ENCODE measurements at places on chromosomes 12 and 14.
A peak's percentile ranks its signal among the peaks of the same experiment; 100 is the strongest.

GRCh38 chr14:75602503-75602902 lies 24.1 kb downstream of the FLVCR2 start:
- DNase-seq, result no peak

DNA sequence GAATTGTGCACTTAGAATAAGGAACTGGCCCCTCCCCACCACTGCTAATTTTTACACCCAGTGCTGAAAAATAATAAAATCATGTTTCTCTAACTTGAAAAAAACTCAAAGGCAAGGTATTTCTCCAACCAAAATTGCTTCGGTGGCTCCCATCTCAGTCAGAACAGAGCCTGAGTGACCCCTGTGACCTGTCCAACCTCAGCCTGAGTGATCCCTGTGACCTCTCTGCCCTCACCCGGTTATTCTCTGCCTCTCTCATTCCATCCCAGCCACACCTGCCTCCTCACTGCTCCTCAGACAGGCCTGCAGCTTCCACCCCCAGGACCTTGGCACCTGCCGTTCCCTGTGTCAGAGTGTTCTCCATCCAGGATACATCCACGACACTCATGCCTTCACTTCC lies 5.1 kb downstream of the SLC6A12 start:
- no peak for DNase-seq

- no peak for DNase-seq
These were observed 36.3 kb downstream of the HMGA2 start for GRCh38 chr12:65860600-65860999.

- no peak for DNase-seq
These were observed 5.2 kb upstream of the AP1G2 start for GRCh38 chr14:23572836-23573235.

DNA sequence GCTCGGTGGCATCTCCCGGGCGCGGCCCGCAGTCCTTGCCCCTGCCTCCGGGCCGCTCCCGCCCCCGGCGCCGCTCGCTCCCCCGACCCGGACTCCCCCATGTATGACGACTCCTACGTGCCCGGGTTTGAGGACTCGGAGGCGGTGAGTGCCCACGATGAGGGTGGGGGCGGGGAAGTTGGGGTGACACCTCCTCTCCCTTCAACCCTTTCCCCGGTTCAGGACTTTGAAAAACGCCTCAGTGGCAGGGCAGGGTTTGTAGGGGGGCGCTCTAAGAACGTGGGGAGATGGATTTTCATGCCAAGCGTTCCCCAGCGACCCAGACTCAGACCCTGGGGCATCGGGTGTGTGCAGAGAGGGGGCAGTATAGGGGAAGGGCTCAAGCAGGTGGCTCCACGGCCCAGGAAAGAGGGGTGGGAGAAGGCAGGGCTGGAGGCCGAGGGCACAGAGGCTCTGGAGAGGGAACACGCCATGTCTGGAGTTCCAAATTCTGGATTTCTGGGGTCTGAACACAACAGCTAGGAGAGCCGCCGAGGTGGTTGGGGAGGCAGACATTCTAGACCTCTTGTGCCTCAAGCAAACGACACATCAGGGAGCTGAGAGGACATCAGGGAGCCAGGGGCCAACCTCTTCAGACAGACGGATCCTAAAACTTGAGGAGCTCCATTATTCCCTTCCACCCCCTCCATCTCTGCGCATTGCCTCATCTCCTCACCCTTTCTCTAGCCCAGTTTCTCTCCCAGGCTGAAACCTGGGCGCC lies 715 bp downstream of the CACNB3 start:
- DNase-seq, result no peak

DNA sequence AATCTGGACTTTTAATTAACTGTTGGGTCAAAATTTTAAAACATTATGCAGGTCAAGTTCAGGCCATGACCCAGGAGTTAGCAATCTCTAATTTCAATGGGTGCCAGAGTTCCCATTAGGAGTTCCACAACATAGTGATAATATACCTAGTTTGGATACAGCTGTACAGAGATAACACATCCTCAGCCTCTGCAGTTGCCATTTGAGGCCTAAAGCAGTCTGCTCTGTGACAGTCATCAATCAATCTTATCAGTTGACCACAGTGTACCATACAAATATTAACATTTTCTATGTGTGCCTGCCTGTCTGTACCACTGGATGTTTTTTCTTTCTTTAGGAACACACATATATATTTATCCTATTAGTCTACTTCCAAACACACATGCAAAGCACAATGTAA lies 54.0 kb upstream of the BBS10 start:
- no peak for DNase-seq

DNA sequence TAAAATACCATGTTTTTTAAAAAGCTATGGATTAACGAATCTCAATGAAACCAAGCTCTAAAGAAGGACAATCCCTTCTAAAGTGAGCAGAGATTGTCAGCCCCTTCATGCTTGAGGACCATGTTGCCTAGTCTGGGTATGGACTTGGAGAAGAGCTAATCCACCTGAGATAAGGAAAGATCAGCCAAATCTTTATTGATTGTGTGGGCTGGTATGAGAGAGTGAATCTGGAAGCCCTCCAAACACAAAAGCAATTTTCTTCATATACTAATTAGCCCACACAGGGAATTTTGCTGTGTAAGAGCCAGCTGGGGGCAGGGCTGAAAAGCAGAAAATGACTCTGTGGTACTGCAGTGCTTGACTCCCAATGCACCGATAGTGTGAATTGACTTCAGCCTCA lies 47.4 kb upstream of the DICER1 start:
- no peak for DNase-seq

DNA sequence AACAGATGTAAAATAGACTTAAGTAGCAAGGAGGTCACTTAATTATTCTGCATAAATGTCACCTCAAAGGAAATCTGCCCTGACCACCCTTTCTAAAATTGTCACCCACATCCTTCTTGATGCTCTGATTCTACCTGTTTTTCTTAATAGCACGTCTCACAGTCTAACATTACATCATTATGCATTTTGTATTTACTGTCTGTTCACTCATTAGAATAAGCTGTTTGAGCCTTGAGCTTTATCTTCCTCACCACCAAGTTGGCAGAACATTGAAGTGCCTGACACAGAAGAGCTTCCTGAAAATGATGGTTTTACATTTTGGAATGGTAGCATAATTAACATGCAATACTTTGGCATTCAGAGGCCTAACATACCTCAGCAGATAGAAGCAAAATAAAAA lies 8.8 kb upstream of the TMEM117 start:
- no peak for DNase-seq

GRCh38 chr12:110658878-110659277 lies 30.0 kb downstream of the HVCN1 start:
- no peak for DNase-seq

DNA sequence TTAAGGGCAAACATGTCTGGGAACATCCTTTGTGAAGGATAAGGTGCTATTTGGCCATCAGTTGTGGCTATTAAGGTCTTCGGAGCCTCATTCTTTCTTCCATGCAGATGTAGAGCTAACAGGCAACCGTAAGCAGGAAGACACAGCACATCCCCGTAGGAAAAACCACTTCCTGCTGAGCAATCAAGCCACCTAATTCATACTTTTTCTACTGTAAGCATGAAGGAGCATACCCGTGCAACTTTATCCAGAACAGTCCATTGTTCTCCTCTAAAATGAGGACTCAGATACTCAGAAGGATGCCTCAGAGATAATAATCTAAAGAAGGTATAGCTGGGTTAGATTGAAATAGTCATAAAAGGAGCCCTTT lies 232.0 kb downstream of the PPM1H start:
- DNase-seq, result no peak

GRCh38 chr12:112759786-112760185 lies 31.8 kb upstream of the RPH3A start:
- DNase-seq, result no peak

GRCh38 chr12:114710151-114710550 lies 26.2 kb upstream of the TBX3 start:
- peak; percentile 83 for DNase-seq

DNA sequence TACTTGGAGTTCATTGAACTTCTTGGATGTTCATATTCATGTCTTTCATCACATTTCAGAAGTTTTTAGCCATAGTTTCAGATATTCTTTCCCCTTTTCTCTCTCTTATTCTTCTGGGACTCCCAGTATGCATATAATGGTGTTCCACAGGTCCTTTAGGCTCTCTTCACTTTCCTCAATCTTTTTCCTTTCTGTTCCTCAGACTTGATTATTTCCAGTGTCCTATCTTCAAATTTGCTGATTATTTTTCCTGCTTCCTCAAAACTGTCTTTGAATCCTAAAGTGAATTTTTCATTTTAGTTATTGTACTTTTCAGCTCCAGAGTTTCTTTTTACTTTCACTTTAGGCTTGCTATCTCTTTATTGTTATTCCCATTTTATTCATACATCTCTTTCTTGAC lies 8.8 kb upstream of the ZFP36L1 start:
- DNase-seq, result no peak

DNA sequence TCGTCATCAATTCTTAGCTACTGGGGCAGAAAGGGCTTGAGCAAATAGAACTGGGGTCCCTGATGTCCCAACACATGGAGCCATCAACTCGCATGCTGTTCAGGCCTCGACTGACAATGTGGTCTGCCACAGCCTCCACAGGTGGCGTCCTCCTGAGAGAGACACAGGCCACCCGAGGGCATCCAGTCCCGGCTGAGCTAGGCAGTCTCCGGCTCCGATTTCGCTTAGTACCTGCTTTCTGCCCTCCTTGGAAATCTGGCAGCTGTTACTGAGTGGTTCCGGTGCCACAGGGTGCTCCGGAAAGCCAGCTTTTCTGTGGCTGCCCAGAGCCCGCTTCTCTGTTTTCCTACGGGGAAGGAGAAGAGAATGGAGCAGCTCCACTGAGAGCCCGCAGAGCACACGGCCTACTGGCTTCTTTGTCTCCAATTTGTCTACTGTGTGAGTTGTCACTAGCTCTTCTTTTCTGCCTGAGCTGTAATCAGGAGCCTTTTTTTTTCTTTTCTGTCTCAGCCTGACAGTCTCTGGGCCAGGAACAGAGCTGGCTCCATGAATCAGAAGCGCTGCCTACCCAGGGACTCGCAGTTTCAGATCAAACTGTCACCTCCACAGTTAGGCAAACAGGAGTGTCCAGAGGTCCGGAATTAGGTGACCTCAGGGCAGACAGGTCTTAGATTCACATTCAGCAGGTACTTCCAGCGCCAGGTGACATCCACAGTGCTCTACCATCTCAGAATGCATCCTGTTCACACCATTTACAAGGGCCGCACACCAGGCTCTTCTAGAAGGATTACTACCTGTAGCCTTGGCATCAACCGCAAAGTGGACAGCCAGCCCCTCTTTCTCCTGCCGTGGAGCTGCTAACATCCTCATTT lies 73.3 kb downstream of the MOK start:
- DNase-seq, result no peak

GRCh38 chr12:332581-333205 lies 56.4 kb downstream of the KDM5A start:
- DNase-seq, result peak; percentile 14
